ENCODE measurements at places on chromosomes 3 and 15.

- DNase-seq, result no peak
These were observed 148.6 kb upstream of the NR2F2 start for GRCh38 chr15:96181873-96182301.

DNA sequence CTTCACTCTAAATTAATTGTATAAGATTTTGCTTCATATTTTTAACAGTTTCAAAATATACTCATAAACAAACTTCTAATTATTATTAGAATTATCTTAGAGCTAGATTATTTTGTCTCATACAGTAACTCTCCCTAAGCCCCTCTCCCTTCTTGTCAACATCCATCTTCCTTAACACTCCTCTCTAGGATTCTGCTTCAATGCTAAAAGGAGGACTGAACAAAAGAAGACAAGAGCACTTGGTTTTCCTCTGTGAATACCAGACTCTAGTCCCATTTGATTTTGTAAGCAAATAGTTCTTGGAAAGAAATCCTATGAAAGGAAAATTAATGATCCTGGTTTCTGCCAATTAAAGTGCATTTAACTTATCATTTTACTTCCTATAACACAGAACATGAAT, 91.8 kb downstream of the KCNMB2 start:
- DNase-seq, result no peak

GRCh38 chr3:146550743-146551510, 6.5 kb upstream of the PLSCR1 start:
- DNase-seq, result no peak

GRCh38 chr15:72680931-72681330, 5.1 kb downstream of the HIGD2B start:
- DNase-seq, result no peak

DNA sequence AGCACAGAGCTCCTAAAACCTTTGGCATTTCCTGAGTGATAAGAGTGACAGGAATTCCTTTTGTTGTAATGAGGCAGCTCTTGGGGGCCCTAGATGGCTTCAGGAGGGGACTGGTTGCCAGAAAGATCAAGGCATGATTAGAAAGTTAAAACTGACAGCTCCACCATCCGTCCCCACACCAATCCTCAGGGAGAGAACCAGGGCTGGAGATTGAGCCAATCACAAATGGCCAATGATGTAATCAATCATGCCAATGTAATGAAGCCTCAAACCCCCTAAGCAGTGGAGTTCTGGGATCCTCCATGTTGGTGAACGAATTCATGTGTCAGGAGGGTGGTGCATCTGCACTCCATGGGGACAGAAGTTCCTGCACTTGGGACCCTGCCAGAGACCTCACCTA, 265.1 kb downstream of the OCA2 start:
- no peak for DNase-seq

- DNase-seq, result no peak
These were observed 66.2 kb upstream of the CGNL1 start for GRCh38 chr15:57309856-57310760.

- no peak for DNase-seq
These were observed 63.9 kb downstream of the NR2E3 start for GRCh38 chr15:71874245-71874644.

DNA sequence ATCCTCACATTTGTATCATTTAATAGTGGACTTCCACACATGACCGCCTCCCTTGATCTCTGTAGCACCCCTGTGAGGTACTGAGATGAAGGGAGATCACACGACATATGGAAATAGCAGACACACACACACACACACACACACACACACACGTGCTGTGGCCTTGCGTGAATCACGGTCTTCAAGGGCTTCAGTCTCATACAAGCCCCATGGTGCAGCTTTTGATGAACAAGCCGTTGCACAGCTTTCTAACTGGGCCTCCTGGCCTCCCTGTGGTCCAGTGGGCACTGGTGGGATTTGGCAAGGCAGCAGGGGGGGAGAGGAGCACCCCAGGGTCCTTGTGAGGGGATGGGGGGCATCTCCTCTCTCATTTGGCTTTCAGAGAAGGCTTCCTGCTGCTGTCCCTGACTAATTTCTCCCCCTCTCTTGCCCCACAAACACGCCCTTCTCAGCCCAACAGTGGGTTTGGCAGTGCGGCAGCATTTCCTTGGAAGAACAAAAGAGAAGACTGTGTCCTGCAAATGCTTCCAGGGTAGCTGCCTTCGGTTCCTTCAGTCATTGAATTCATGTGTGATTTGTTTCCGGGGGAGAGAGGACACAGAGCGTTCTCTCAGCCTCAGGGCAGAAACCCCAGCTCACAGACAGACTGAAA, 98.7 kb downstream of the SMAD6 start:
- DNase-seq, result no peak

GRCh38 chr3:128681369-128681829, 30.8 kb upstream of the RPN1 start:
- DNase-seq, result no peak

- DNase-seq, result peak; percentile 38
These were observed 47.0 kb upstream of the SELENOK start for GRCh38 chr3:53938645-53939044.

GRCh38 chr3:160781402-160781801, 25.4 kb downstream of the PPM1L start:
- DNase-seq, result no peak

DNA sequence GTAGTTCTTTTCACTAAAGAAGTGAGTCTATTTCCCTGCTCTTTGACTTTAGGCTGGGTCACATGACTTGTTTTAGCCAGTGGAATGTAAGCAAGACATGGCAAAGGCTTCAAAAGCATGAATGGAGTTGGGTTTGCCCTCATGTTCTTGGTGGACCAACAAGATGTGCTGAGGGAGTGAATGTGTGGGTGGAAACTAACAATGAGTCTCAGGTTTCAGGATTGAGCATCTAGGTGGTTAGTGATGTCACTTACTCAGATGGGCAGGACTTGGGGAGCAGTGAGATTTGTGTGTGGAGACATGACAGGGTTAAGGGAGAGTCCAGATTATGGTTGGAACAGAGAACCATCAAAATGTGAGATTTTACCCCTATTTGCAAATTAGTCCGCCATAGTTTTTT, 181.4 kb upstream of the UBE2E1 start:
- DNase-seq, result no peak

Measured in NCI-H1417 (cell line).